Naive thymus-derived CD8-positive, alpha-beta T cell (primary cell): ENCODE measurements at places on chromosomes 16 and 17.

- DNase-seq, result no peak
Observed at GRCh38 chr17:27200476-27200875, 93.4 kb upstream of the WSB1 start.

GRCh38 chr16:3650631-3651265, 3.7 kb upstream of the DNASE1 start:
- no peak for DNase-seq

DNA sequence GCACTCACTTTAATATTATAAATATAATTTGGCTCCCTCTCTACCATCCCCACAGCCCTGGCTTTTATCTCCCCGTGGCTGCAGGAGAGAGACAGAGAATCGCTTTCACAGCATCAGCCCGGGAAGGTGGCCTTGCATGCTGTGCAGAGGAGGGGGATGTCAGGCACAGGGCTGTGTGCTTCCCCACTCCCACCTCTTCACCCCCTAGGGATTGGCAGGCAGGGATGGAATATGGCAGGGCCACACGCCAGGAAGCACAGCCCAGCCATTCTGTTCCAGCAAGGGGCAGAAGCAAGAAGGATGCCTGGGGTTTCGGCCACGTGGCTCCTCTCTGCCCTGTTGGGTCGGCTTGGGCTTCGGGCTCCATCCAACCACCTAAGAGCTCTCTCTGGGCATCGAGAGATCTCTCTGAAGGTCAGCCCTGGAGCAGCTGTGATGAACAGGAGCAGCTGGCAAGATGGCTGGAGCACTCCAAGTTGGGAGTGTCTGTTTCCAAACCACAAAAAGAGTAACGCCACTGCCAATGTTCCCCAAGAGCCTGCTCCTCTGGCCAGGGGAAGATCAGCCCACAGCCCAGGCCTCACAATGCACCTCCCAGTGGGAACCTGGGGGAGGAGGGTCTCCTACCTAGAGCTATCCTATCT, 223.2 kb downstream of the C16orf78 start:
- DNase-seq, result no peak

DNA sequence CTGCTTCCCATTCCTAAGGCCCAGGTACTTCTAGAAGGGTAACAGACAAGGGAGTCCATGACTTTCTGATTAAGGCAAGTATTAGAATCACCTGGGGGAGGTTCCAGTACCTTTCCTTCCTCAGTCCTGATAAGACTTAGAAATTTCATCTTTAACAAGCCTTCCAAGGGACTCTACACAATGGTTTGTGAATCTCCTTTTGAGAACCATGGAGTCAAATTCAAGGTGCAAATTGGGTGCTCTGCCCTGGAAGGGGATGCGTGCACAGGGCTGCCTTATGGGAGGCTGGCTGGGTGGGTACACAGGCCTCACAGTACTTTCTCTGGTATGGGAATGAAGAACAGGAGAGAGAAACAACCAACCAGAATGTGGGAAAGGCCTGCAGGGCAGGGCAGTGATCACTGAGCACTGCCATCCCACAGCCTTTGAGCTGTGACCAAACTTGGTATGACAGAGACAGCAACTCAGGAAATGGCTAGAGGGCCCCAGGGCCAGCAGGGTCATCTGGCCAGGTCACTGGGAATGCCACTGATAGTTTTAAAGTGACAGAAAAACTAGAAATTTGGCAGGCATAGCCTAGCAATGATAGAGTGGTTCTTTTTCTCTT, 3.6 kb upstream of the TMIGD1 start:
- DNase-seq, result no peak

DNA sequence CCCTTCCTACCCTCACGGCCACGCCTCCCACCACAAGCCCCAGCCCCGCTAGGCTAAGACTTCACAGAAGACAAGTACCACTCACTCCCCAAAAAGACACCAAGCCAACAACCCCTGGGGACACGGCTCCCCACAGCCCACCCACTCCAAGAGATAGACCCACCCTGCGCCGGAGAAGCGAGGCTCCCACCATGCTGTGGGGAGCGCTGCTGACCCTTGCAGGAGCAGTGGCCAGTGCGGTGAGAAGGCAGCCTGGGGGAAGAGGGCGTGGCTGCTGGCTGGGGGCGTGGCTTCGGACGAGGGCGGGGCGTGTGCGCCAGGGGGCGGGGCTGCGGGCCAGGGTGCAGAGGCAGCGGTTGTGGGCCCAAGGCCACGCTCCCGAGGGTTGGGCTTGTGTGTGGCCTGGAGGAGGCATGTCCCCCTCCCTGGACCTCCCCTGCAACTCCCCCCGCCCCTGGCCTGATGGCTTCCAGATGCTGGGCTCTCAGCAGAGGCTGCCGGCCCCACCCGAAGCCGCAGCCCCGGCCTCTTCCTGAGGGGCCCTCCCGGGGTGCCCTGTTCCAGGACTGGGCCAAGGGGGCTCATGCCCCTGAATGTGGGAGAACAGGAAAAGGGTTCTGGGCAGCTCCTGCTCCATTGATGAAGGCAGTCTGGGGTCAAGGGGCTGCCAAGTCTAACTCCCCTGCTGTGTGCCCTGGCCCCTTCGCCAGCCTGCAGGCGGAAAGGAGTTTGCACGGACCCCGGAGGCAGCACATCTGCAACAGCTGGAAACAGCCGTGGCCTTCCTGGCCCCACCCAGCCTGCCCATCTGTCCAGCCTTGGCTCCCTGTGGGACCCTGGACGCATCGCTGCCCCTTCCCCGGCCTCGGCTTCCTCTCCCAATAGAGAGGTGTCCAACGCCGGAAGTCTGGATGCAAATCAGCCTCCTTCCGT, 9.1 kb downstream of the TFAP4 start:
- DNase-seq, result no peak

- no peak for DNase-seq
Observed at GRCh38 chr16:69465083-69465721, 40.8 kb downstream of the CYB5B start.

- no peak for DNase-seq
Observed at GRCh38 chr16:66175058-66175457, 191.4 kb upstream of the CDH5 start.

DNA sequence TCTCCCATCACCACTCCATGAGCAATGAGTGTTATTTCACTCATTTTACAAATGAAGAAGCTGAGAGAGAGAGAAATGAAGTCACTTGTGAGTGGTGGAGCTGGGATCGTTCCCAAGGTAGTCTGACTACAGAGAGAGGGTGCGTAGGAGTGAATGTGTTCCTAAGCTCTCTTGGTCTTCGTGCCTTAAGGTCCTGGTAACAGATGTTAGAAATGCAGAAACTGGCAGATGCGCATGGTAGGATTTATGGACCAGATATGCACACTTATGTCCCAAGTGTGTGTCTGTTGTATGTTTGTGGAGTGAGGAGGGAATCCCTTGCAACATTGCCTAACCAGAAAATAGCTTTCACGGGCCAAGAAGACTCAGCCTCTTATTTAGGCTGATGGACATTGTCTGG, 93.2 kb upstream of the ZNF469 start:
- no peak for DNase-seq

DNA sequence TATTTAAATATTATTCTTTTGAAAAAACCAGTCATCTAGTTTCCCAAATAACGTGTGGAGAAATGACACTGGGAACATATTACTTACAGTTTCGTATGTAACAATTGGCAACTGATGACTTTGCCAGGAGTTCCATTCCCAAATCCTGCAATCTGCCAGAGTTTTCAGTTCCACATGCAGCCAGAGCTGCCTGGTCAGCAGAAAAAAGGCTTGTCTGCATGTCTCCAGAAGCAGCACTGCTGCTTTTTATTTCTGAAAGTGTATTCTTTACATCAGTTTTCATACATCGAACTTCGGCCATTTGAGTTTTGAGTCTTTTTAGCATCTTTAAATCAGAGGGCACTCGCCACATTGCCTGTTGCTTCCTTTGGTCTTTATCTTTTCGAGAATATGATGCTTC, 78.4 kb downstream of the TRIM37 start:
- no peak for DNase-seq

DNA sequence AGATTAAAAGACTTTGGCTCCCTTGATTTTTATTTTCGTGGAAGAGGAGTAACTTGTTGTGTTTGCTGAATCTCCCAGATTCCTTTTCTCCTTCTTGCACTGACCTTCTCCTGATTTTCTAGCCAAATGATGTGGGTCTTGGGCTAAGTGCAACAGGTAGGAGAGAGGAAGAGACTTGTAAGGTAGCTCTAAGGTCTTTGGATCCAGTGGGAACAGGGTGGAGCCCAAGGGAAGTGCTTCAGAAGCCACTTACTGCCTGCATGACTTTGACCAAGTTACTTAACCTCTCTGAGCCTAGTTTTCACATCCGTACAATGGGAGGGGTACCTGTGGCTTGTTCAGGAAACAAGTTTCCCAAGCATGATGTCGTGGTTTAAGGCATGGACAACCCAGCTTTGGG, 111.3 kb upstream of the IRX3 start:
- DNase-seq, result no peak

DNA sequence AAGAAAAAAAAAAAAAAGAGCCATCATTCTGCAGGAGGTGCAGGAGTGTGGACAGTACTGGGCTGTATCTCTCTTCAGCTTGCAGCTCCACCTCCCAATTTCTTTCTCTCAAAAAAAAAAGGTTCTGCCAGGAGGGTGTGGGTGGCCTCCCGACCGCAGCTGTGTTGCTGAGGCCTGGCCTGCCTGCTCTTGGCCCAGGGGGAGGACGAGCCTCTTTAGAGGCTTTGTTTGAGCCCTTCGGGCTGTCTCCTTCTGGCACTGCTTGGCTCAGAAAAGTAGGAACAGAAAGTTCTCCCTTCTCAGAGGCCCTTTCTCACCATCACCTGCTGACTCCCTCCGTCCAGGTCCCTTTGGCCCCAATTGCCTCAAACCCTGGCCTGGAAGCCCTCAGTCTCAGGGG, 22.2 kb upstream of the C17orf107 start:
- no peak for DNase-seq

GRCh38 chr17:39195568-39196160, 1.8 kb downstream of the CACNB1 start:
- DNase-seq, result no peak

DNA sequence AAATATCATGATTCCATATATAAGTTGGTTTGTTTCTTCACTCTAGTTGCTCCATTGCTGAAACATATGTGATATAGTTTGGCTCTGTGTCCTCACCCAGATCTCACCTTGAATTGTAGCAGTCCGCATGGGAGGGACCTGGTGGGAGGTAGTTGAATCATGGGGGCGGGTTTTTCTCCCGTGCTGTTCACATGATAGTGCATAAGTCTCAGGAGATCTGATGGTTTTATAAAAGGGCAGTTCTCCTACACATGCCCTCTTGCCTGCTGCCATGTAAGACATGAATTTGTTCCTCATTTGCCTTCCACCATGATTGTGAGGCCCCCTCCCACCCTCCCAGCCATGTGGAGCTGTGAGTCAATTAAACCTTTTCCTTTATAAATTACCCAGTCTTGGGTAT, 915.5 kb downstream of the KCNJ2 start:
- DNase-seq, result no peak

GRCh38 chr17:38729886-38730525, at the start of gene CISD3:
TSS of gene CISD3 (plus strand) at chr17:38730341. CDS start at chr17:38730359, 18 bp downstream.
- DNase-seq, result peak; percentile 83

GRCh38 chr17:82256242-82256885, 17.1 kb downstream of the CSNK1D start:
- no peak for DNase-seq

DNA sequence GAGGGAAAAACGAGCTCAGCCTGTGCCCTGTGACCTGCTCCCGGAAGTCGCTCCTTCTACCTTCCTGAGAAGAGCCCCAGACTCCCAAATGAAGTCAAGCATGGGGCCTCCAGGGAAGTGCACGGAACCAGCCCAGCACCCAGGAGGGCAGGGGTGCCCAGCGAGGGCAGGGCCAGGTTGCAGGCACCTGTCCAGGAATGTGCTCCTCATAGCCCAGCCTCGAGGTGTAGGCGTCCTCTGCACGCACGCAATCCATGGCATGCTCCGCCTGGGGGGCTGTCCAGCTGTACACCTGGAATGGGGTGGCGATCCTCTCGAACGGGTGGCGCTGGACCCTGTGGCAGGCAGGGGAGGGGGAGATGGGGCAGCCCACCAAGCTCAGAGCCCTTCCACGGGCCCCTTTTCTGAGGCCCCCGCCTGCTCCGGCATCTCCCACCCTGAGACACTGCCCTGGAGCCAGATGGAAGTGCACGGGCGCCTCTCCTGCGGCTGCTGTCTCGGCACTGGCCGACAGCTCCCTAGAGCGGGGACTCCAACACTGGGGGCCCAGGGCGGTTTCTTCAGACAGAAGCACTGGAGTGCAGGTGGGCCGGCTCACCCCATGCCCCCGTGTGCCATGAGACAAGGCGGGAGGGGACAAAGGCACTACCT, 10.9 kb downstream of the CLUH start:
- DNase-seq, result no peak

GRCh38 chr17:68584581-68585303, 16.4 kb downstream of the FAM20A start:
- no peak for DNase-seq

GRCh38 chr16:81571592-81572385, 127.2 kb downstream of the CMIP start:
- DNase-seq, result no peak

- DNase-seq, result no peak
Observed at GRCh38 chr17:50920891-50921586, 54.9 kb upstream of the TOB1 start.

- DNase-seq, result no peak
Observed at GRCh38 chr17:32288615-32289014, 23.0 kb downstream of the RHBDL3 start.

GRCh38 chr17:39972271-39972670, 8.3 kb upstream of the PSMD3 start:
- no peak for DNase-seq

- DNase-seq, result no peak
Observed at GRCh38 chr16:14392960-14393359, 237.1 kb downstream of the PARN start.
